Fibroblast of the aortic adventitia (primary cell): ENCODE measurements at places on chromosomes 7 and 10. TPM values are rescaled to one million over a fixed set of nuclear protein-coding genes. Genes with fewer than 3 reads are reported as not detected.

The ATG9B gene
- total RNA-seq = under 0.01 and 0.98 TPM in 2 replicates

The BTAF1 gene
- 43.0 and 58.6 TPM in 2 replicates for total RNA-seq

The SRI gene
- total RNA-seq = 21.7 and 135 TPM in 2 replicates

The VSTM2A gene
- not detected in 2 replicates for total RNA-seq

The LIPM gene
- total RNA-seq = 0.82 TPM in 1 of 2 replicates, not detected in the other

The PDGFA gene
- total RNA-seq = 4.1 and 20.3 TPM in 2 replicates
